Right lobe of liver (tissue), 6 donors: ENCODE measurements at places on chromosomes 1 and 21. TPM values are rescaled to one million over a fixed set of nuclear protein-coding genes. Genes with fewer than 3 reads are reported as not detected.

Gene CFHR1
- 1,157 TPM for total RNA-seq

DNA sequence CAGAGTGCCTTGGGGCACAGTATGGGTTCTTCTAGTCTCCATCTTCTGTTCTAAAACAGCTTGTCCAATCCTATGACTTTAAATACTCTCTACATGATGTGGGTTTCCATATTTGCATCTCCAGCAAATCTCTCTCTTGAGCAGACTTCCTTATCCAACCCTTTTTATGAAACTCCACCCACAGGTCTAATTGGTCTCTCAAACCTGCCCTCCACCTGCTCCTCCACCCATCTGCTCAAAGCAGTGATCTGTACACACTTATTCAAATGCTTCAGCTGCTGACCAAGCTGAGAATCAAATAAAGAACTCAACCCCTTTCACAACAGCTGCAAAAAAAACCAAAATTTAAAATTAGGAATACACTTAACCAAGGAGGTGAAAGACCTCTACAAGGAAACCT, 11.5 kb downstream of the MCOLN2 start:
- H3K27me3 ChIP-seq = no peaks in the 10 kb centered on the region
- H3K4me1 ChIP-seq = no peaks in the 10 kb centered on the region
- H3K4me3 ChIP-seq = no peak overlapping the region
- no peaks in the 10 kb centered on the region for H3K36me3 ChIP-seq
- H3K27ac ChIP-seq = no peak overlapping the region

- H3K36me3 ChIP-seq = no peaks in the 10 kb centered on the region
- H3K4me1 ChIP-seq = no peaks in the 10 kb centered on the region
- no peak overlapping the region for H3K4me3 ChIP-seq
- no peak for DNase-seq
- no peaks in the 10 kb centered on the region for H3K27me3 ChIP-seq
These were observed 41.1 kb upstream of the MTR start for GRCh38 chr1:236753964-236754363.

- H3K27ac ChIP-seq = no peak overlapping the region
- DNase-seq = peak; percentile 32
- H3K4me3 ChIP-seq = no peak overlapping the region
- no peaks in the 10 kb centered on the region for H3K36me3 ChIP-seq
These were observed 88.1 kb downstream of the DMRTB1 start for GRCh38 chr1:53547231-53547790.
